NCI-H2029 treated with DMSO at 0.1 percent for 48 hours (cell line): ENCODE measurements at places on chromosomes 5 and 9.
A peak's percentile ranks its signal among the peaks of the same experiment; 100 is the strongest.

GRCh38 chr5:106258591-106259125 is 1412.1 kb downstream of the EFNA5 start:
- no peak for DNase-seq

DNA sequence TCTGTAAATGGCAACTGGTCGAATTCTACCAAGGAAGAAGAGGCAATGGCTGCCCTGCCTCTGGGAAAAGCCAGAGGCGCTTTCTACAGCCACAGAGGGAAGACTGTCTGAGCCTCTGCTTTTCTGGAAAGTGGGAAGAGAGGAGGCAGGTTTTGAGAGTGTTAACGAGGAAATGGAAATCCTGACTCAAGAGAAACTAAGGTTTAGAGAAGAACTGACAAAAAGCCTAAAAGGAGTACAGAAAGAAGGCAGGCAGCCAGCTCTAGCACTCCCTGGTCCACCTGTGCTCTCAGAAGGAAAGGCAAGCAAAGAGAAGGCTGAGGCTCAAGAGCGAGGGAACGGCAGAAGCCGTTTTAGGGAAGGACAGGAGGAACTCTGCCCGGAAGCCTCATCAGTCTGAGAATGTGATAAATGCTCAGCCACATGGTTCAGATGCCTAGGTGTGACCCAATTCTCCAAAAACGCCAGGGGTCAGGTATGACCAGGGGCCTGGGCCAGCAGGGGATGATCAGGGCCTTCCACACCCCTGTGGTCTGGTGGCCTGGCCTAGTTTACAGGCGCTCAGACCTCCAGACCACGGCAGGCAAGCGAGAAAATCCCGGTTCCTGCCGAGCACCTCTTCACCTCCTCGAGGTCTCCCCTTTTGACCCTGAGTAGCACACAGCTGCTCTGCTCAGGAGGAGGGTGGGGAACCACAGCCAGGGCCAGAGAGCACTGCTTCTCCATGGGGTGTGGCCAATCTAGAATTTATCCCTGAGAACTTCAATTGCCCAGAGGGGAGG is 79.9 kb upstream of the FBXW11 start:
- DNase-seq: no peak

GRCh38 chr5:87347272-87347671 is 65.5 kb downstream of the CCNH start:
- DNase-seq: no peak

GRCh38 chr9:80062567-80062966 is 490.8 kb downstream of the TLE4 start:
- no peak for DNase-seq

DNA sequence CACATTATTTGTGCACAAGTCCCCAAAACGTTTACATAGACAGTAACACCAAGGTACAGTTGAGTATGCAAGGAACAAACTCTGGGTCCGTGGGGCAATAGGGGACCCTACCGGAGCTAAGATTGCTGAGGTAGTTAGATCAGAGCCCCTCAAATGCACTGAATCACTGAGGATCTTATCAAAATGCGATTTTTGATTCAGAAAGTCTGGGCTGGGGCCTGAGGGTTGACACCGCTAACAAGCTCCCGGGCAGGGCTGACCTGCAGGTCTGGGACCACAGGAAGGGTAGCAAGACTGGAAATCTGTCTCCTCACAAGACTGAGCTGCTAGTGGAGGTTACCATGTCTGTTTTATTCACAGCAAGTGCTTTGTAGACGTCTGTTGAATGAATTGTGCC is 1.8 kb upstream of the IL3 start:
- DNase-seq: no peak

DNA sequence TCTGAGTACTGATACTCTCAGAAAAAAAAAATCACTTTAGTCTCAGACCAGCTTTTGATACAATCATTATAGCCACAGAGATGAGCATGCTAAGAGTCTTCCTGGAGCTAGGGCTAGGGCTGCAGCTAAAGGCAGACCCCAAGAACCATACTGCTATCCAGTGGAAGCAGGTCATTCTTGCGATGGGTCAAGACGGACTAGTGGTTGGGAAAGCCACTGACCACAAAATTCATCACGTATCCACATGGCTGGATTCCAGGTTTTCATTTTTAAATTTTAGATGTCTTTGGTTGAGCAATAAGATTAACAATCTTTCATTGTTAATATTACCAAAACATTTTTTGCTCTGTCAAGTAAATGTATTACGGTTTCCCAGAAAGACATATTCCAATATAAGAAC is 598.1 kb downstream of the DNAH5 start:
- DNase-seq: no peak

DNA sequence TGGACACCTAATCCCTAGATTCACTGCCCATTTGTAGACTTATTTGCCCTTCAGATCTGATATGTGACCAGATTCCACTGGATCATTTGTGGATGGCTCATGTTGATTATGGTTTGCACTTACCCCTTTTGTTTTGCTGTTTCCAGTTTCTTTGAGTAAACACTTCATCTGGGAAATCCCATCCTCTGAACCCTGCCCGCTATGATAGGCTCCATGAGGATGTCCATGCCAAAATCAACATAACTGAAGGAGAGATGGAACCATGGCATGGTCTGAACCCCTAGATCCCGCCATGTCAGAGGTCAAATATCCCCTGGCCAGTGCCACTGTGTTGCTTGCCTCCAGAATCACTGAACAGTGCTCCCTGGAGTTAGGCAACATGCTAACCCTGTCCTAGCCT is 11.7 kb upstream of the FEM1C start:
- peak; percentile 43 for DNase-seq

DNA sequence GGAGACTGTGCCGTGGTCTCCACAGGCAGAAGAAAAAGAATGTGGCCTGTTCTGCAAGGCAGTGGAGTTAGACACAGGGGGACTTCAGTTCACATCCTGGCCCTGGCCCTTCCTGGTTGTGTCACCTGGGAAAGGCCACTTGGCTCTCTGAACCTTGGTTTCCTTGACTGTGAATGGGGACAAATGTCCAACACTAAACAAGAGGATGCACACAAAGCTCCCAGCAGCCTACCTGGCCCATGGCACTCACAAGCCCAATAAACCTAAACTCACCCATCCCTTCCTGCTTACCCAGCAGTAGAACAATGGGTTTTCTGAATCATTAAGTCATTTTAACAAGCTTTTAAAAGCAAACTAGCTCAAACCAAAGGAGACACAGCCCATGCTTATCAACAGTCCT is 103.9 kb downstream of the FRMD3 start:
- DNase-seq: no peak

DNA sequence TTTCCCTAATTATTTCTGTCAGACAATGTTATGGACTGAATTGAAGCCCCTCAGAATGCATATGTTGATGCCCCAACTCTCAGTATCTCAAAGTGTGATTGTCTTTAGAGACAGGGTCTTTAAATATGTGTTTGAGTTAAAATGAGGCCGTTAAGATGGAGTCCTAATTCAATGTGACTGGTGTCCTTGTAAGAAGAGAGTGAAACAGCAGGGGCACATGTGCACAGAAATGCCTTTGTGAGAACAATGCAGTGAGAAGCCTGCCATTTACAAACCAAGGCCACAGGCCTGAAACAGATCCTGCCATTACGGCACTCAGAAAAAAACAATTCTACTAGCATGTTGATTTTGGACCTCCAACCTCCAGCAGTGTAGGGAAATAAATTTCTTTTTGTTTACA is 483.0 kb upstream of the DMAC1 start:
- DNase-seq: no peak

DNA sequence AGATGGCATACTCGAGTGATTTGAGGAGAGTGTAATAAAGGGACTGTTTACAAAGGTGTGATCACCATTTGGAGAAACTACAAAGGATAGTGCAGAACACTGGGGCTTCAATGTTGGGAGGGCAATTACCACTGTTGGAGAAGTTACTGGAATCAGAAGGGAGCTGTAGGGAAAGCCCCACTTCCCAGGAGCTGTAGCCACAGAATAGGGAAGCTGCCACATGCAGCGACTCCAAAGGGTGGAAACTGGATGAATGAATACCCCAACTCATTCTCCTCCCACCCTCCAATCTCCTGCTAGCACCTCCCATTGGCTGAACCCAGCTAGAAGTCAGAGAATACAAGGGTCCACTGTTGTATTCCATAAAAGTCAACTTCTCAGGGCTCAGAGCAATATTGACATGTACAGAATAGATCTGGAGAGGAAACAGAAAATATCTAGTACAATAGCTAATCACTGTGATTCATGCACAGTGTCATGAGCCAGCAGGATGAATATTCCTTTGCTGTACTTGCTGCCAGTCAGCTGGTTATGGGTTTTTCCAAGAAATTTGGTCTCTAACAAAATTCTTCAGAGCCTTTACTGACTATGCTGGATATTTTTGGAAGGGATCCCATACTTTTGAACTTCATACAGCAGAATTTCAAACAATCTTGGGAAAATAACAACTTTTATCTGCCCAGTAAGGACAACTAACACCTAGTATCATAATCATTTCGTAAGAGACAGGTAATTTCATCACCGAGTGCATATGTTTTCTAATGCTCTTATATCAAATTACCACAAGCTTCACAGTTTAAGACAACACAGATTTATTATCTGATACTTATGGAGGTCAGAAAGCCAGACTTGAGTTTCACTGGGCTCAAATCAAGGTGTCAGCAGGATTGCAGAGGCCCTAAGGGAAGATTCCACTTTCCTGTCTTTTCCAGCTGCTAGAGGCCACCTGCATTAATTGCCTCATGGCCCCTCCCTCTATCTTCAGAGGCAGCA is 39.6 kb downstream of the PDCD1LG2 start:
- DNase-seq: no peak

- no peak for DNase-seq
Observed at GRCh38 chr9:117074784-117075520, 339.9 kb downstream of the ASTN2 start.

DNA sequence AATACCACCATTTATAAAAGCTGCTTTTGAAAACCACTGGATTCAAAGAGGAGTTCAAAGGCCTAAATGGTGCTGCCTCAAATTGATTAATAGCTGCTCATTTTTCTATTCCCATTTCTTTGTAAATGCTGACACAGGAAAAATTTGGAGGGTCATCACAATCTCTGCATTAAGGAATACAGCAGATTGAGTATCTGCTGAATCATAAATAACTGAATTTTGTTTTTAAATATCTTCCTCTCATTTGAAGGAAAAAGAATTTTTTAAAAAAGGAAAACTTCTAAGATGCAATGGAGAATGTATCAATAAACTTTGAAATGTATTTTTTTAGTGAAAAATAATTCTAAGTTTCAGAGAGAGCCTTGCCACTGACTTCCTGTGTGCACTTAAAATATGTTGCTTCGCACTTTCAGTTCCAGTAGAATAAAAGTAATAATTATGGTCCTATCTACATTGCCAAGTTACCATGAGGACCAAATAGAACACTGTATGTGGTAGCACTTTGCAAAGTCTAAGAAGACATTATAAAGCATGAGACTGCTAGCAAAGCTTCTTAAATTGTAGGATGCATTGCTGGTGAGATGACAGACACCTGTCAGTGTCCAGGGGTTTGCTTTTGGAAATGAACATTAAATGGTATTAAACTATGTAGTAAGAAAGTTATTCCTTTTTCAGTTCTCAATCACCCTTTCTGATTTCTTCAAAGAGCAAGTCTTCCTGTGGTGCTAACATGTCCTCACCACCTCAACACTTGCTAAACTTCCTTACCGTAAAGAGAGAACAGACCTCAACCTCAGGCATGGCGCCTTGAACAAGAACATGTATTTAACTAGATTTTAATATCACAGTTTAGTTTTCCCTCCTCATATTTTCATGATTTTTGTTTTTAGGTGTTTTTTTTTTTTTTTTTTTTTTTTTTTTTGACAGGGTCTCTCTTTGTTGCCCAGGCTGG is 555.1 kb downstream of the EBF1 start:
- DNase-seq: no peak

DNA sequence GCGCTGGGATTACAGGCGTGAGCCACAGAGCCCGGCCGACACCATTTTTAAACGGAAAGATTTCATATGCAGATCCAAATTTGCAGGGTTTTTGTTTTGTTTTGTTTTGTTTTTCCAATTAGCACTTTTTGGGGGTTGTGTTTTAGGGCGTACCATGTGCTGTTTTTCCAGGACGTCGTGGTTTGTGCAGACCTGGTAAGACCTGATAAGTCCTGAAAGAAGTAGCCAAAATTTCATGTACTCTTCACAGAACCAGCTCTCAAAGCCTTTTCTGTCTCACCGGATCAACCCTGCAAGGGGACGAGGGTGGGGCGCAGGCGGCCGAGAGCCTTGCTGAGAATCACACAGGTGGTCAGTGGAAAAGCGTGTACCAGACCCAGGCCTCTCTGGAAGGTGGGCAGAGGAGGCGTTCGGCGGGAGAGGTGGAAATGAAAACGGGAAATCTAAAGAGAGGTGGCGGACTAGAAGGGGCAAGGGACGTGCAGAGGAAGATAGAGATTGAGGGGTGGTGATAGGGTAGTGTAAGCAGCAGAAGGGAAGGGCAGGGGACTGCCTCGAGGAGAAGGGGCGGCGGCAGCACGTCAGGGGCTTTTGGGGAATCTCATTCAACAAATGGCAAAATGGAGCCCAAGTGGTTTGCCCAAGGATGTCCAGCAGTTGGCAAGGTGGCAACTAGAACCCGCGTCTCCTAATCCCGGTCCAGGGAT is 1.1 kb upstream of the FAF2 start:
- no peak for DNase-seq

DNA sequence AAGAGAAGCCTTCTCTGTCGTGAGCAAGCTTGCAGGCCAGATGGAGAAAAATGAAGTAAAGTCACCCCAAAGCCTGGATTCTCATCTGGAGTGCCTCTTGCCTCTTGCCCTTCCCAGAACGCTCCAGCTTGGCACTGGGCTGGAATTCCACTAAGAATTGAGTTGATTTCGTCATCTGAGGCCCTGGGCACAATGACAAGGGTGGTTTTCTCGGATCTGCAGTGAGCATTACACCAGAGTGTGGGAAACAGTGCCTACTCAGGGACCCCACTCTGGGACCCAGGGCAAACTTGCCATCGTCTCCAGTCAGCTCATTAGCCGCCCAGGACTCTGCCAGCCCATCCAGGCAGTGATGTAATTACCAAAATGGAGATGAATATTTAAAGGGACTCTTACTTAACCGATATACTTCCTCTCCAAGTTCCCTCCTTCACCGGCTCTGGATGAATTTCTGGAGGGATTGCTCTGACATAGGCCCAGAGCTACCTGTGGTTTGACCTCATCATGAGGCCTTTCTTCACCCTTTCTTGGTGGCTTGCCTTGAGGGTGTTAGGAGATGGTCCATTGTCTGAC is 44.7 kb upstream of the LCP2 start:
- DNase-seq: no peak

GRCh38 chr9:91803151-91803940 is 146.7 kb downstream of the ROR2 start:
- DNase-seq: no peak

- no peak for DNase-seq
Observed at GRCh38 chr5:93336330-93337110, 244.5 kb downstream of the NR2F1-AS1 start.

GRCh38 chr5:73968729-73969128 is 342.7 kb downstream of the ARHGEF28 start:
- no peak for DNase-seq
